ENCODE measurements at places on chromosomes 7 and 10.

- DNase-seq: peak; percentile 69
These were observed 85.0 kb downstream of the MPP7 start for GRCh38 chr10:28217848-28218247.

- DNase-seq: no peak
These were observed 90.5 kb downstream of the TWIST1 start for GRCh38 chr7:19026888-19027287.

- DNase-seq: no peak
These were observed 84.9 kb downstream of the CCDC3 start for GRCh38 chr10:12916587-12916986.

GRCh38 chr7:157113607-157114006 lies 25.1 kb upstream of the UBE3C start:
- DNase-seq: no peak

Measured in retinal pigment epithelial cell (primary cell).